Esophagus squamous epithelium (tissue), 5 donors: ENCODE measurements at places on chromosomes 13 and 19. TPM values are rescaled to one million over a fixed set of nuclear protein-coding genes. Genes with fewer than 3 reads are reported as not detected.

CGB5 gene
- total RNA-seq, result not detected

- H3K36me3 ChIP-seq, result no peaks in the 10 kb centered on the region
- DNase-seq, result no peak
- H3K27me3 ChIP-seq, result no peaks in the 10 kb centered on the region
- H3K4me3 ChIP-seq, result no peak overlapping the region
Measured at GRCh38 chr13:55992145-55992544, 1148.6 kb upstream of the PRR20A start.

MYH14 gene
- total RNA-seq, result 31.1 TPM

- H3K27ac ChIP-seq, result peak overlapping the region; percentile 98
- H3K27me3 ChIP-seq, result no peaks in the 10 kb centered on the region
- no peaks in the 10 kb centered on the region for H3K36me3 ChIP-seq
- H3K4me1 ChIP-seq, result peaks cover 19% of the 10 kb centered on the region
Measured at GRCh38 chr19:16627193-16627927, 644 bp downstream of the MED26 start.

DNA sequence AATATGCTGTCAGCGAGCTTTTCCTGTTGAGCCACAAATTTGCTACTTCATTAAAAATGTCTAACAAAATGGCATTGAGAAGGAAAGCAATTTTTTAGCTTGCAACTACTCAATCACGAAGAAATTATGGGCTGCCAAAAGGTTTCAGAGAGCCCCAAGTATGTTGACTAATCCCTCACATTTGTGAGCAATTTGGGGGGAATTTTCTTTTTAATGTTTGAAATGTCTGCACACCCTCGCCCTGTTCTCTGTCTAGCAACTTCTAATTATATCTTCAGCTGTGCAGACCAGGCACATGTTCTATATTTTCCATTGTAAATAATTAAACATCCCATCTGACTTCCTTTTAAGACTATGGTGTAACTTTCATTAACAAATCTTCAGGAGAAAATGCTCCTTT is 192.9 kb downstream of the DCT start:
- H3K27me3 ChIP-seq, result no peaks in the 10 kb centered on the region
- H3K27ac ChIP-seq, result no peak overlapping the region
- H3K36me3 ChIP-seq, result no peaks in the 10 kb centered on the region
- H3K4me3 ChIP-seq, result no peak overlapping the region
- DNase-seq, result no peak

ZNF766 gene
- 8.4 TPM for total RNA-seq

SKA3 gene
- 5.1 TPM for total RNA-seq

- H3K36me3 ChIP-seq, result no peaks in the 10 kb centered on the region
- H3K27me3 ChIP-seq, result peaks cover 6% of the 10 kb centered on the region
- H3K27ac ChIP-seq, result no peak overlapping the region
- no peak overlapping the region for H3K4me3 ChIP-seq
- DNase-seq, result no peak
Measured at GRCh38 chr13:44876782-44877324, 112.4 kb downstream of the NUFIP1 start.

- H3K27me3 ChIP-seq, result no peaks in the 10 kb centered on the region
- no peaks in the 10 kb centered on the region for H3K36me3 ChIP-seq
- H3K4me3 ChIP-seq, result no peak overlapping the region
- no peak for DNase-seq
- H3K27ac ChIP-seq, result no peak overlapping the region
- no peaks in the 10 kb centered on the region for H3K4me1 ChIP-seq
Measured at GRCh38 chr19:51607920-51608562, 22.2 kb downstream of the SIGLEC5 start.

DNA sequence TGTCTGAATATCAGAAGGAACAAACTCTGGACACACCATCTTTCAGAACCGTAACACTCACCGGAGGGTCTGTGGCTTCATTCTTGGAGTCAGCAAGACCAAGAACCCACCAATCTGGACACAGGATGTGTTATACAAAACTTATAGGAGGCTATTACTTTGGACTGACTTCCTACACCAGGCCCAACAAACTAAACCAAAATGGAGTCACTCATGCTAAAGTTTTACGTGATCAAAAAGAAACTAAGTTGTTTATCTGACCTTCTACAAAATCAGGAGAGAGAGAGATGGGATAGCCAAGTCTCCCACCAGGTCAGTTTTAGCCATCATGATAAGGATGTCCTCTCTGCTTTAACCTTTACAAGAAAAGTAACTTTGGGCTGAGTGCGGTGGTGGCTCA is 3.2 kb upstream of the RAB11B start:
- peaks cover 21% of the 10 kb centered on the region for H3K4me1 ChIP-seq
- H3K4me3 ChIP-seq, result no peak overlapping the region
- H3K27ac ChIP-seq, result peak overlapping the region; percentile 81

- DNase-seq, result no peak
- no peak overlapping the region for H3K4me3 ChIP-seq
- H3K27me3 ChIP-seq, result no peaks in the 10 kb centered on the region
- H3K27ac ChIP-seq, result no peak overlapping the region
- H3K4me1 ChIP-seq, result peaks cover 82% of the 10 kb centered on the region
Measured at GRCh38 chr13:113211774-113212173, 2.4 kb downstream of the CUL4A start.

DNA sequence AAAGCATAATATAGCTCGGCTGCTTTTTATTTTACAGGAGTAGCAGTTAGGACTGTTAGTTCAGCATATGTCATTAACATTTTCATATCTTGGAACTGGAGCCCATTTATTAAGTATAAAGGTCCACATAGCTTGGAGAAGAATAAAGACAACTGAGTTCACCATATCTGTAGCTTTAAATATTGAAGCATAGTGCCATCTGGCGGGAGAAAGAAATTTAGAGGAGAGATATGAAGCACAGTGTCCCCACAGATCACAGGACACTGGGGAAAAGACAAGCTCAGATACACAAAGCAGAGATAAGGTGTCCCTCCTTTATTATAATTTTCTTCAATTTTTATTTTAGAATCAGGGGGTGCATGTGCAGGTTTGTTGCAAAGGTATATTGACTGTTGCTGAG is 104.7 kb upstream of the FREM2 start:
- no peaks in the 10 kb centered on the region for H3K36me3 ChIP-seq
- no peak overlapping the region for H3K4me3 ChIP-seq
- H3K4me1 ChIP-seq, result no peaks in the 10 kb centered on the region
- no peak overlapping the region for H3K27ac ChIP-seq
- no peak for DNase-seq
- no peaks in the 10 kb centered on the region for H3K27me3 ChIP-seq

DPP9 gene
- total RNA-seq, result 51.5 TPM

DNA sequence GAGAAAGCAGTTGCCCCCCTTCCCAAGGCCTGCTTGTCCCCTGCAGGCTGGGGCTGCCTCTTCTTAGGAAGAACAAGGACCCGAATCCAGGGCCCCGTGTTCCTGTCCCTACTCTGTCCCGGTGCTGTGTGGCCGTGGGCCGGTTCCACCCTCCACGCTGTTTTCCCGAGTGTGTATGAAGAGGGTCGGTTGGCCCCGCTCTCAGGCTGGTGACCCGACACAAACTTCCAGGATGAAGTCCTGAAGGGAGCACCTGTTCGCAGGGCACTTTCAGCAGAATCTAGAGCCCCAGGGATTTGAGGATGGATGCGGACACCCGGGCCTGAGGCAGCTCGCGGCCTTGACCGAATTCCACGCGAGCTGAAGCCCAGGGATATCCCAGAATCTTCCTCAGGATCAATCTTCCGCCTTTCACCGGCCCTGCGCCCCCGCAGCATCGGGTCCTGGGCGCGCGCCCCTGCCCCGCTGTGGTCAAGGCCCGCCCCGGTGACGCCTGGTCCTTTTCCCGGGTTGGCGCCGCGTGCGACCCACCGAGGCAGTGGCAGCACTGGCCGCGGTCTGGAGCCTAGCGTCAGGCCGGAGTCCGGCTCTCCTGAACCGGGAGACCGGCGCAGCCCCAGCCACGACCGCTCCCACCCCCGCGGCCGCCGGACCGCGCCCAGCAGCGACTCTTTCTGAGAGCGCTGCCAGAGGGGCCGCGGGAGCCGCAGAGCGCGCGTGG is 528 bp upstream of the CHST8 start:
- peaks cover 25% of the 10 kb centered on the region for H3K4me1 ChIP-seq
- H3K4me3 ChIP-seq, result no peak overlapping the region
- H3K27me3 ChIP-seq, result peaks cover 16% of the 10 kb centered on the region
- no peak overlapping the region for H3K27ac ChIP-seq
- DNase-seq, result no peak

TNNI3 gene
- total RNA-seq, result not detected

HCST gene
- not detected for total RNA-seq

ICAM4 gene
- 0.76 TPM for total RNA-seq

- no peaks in the 10 kb centered on the region for H3K4me1 ChIP-seq
- no peak for DNase-seq
- H3K36me3 ChIP-seq, result no peaks in the 10 kb centered on the region
- H3K4me3 ChIP-seq, result no peak overlapping the region
- H3K27me3 ChIP-seq, result no peaks in the 10 kb centered on the region
Measured at GRCh38 chr13:102580552-102581169, 16.1 kb upstream of the TPP2 start.

GRCh38 chr13:102002287-102002686 is 399.6 kb downstream of the FGF14 start:
- no peaks in the 10 kb centered on the region for H3K36me3 ChIP-seq
- H3K4me3 ChIP-seq, result no peak overlapping the region
- no peaks in the 10 kb centered on the region for H3K4me1 ChIP-seq

TMEM38A gene
- 2.5 TPM for total RNA-seq

DNA sequence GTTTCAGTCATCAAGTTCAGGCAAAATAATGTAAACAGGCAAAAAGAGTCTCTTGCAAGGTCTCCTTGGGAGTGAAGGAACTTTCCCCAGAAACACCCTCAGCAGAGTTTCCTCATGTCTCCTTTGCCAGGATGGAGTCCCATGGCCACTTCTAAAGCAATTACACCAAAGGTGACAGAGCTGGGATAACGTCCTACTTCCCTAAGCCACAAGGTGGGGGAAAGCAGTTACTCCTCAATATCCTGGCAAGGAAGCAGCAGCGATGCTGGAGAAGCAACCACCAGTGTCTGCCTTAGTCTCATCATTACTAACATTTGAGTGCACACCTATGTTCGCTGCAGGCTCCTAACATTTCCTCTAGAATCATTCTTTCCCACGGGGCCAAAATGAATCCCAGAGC is 88.6 kb downstream of the UBL3 start:
- DNase-seq, result no peak
- H3K36me3 ChIP-seq, result no peaks in the 10 kb centered on the region
- H3K27ac ChIP-seq, result no peak overlapping the region
- H3K4me3 ChIP-seq, result no peak overlapping the region
